Adrenal gland (tissue), 19 donors: ENCODE measurements at places on chromosomes 11 and 22. TPM values are rescaled to one million over a fixed set of nuclear protein-coding genes. Genes with fewer than 3 reads are reported as not detected.

The GGT5 gene
- polyA plus RNA-seq, result 116 TPM

The FERMT3 gene
- 57.8 TPM for polyA plus RNA-seq

The FADS1 gene
- 410 TPM for polyA plus RNA-seq

The TENM4 gene
- 0.74 TPM for polyA plus RNA-seq

The CLDN5 gene
- 42.3 TPM for polyA plus RNA-seq

The INSC gene
- polyA plus RNA-seq, result 0.18 TPM

The SLC43A1 gene
- 3.8 TPM for polyA plus RNA-seq

The GLYATL1 gene
- 0.07 TPM for polyA plus RNA-seq

The P2RX6 gene
- 4.2 TPM for polyA plus RNA-seq

The TSSK2 gene
- 0.32 TPM for polyA plus RNA-seq

The RPS19BP1 gene
- 217 TPM for polyA plus RNA-seq

The IFITM2 gene
- 835 TPM for polyA plus RNA-seq

The B3GAT3 gene
- 60.6 TPM for polyA plus RNA-seq

The OR10W1 gene
- not detected for polyA plus RNA-seq

The PHF5A gene
- polyA plus RNA-seq, result 38.4 TPM

The MS4A3 gene
- not detected for polyA plus RNA-seq

The VPS37C gene
- polyA plus RNA-seq, result 14.2 TPM

The FAM76B gene
- 16.5 TPM for polyA plus RNA-seq

The ZBED5 gene
- 53.3 TPM for polyA plus RNA-seq

The NLRP10 gene
- polyA plus RNA-seq, result not detected

The PATE4 gene
- not detected for polyA plus RNA-seq
